Stimulated activated CD4-positive, alpha-beta T cell treated with anti-CD3 and anti-CD28 coated beads, Interleukin-15, amount 100 ng/mL, for 1 hour (primary cell): ENCODE measurements at places on chromosomes 4 and X.

DNA sequence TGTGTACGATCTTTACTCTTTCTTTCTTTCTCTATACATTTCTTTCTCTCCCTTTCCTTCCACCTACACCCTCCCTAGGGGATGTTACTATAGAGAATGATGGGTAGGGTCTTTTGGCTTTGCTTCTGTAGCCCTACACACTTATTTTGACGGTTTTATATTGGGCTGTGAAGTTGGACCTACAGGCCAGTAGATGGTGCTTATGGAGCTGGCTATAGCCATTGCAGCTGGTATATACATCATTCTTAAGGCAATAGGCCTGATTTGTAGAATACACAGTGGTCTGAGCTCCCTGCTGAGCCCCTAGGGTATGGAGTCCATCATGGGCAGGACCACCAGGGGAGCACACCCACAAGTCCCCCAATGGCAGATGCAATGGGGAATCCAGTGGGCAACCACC is 1869.7 kb downstream of the STIM2 start:
- DNase-seq: no peak

- DNase-seq: no peak
Observed at GRCh38 chr4:2390146-2390545, 28.3 kb downstream of the ZFYVE28 start.

- DNase-seq: no peak
Observed at GRCh38 chr4:7697343-7697742, 242.3 kb downstream of the AFAP1 start.

DNA sequence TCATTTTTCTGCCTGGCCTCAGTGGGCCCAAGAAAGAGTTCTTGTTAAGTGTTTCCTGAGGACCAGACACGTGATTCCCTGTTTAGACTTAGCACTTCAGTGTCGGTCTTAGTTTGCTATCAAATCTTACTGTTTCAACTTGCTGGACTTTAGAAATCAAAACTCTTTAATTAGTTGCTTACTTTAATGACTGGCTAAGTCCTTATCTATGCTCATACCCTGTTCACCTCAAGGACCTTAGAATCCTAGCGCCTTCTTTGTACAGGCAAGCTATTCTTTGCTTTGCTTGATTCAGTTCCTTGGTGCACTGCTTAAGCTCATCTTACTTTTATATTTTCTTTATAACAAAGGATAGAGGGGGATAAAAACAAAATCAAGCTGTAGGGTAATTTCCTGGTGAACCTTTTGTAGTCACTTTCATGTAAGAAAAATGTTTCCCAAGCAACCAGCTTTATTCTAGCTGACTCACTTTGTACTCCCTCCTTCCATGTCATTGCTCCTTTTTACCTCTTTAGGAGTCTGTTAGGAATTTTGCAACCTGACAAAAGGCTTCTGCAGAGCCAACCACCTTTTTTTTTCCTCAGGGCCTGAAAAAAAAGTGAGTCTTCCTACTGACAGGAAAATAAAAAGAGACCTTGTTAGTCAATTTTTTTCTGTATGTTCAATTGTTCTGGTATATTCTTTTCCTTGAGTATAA is 14.7 kb downstream of the WDR44 start:
- no peak for DNase-seq

- no peak for DNase-seq
Observed at GRCh38 chrX:49226946-49227345, 6.2 kb downstream of the CACNA1F start.

DNA sequence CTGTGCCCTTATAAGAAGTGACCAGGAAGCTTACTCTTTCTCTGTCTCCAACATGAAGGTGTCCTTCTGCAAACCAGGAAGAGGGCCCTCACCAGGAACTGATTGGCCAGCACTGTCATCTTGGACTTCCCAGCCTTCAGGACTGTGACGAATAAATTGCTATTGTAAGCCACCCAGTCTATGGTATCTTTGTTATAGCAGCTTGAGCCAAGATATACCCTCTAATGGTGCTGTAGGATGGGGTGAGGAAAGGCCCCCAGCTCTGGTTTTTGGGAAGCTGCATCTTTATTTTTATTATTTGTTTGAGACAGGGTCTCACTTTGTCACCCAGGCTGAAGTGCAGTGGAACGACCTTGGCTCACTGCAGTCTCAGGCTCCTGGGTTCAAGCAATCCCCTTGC is 1.2 kb upstream of the MGST2 start:
- DNase-seq: no peak

GRCh38 chrX:84046403-84046984 is 141.5 kb downstream of the RPS6KA6 start:
- no peak for DNase-seq

DNA sequence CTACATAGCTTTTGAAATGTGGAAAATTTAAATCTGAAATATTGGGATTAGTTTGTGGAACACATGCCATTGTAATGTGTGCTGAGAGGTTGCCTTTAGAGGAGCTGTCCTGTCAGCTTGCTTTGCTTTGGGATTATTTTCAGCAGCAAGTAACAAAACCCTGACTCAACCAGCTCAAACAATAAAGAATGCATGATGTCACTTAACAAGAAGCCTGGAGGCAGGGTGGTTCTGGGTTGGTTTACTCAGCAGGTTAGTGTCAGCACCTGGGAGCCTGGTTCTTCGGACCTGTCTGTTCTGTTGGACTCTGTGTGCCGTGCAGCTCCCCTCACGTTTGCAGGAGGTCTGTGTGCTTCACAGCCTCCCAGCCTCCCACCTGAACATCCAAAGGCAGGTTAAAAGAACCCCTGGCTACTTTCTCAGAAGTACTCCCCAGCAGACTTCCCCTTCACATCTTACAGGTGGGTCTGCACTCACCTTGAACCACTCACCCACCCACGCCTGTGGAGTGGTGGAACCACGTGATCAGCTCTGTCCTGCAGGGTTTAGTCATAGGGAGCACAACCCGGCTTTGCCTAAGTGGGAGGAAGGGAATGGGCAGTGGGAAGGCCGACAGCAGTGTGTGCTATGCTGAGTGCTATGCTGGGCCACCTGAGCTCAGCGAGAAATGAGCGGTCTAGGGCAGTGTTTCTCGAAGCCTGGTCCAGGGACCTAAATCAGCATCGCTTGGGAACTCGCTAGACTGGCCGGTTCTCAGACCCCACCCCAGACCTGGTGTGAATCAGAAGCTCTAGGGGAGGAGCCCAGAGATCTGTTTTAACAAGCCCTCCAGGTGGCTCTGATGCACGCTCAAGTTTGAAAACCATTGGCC is 20.4 kb downstream of the TMEM131L start:
- DNase-seq: no peak

DNA sequence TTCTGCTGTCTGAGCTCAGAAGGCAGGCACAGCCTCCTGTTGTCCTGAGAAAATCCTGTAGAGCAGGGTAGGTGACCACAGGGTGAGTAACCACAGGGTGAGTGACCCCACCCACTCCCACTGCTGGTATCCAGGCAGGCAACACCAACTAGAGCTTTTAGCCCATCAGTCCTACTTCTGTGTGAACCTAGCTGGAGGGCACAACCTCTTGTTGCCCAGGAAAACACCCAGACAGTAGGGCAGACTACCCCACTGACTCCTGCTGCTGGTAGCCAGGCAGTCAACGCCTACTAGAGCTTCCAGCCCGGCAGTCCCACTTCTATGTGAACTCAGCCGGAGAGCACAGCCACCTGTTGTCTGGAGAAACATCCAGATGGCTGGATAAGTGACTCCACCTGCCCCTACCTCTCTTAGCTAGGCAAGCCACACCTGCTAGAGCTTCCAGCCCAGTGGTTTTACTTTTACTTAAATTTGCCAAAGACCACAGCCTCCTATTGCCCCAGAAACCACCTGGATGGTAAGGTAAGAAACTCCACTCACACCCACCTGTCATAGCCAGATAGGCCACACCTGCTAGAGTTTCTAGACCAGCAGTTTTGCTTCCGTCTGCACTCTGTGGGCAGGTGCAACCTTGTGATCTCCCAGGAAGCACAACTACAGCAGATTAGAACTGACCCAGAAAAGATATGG is 371.6 kb downstream of the INPP4B start:
- no peak for DNase-seq

DNA sequence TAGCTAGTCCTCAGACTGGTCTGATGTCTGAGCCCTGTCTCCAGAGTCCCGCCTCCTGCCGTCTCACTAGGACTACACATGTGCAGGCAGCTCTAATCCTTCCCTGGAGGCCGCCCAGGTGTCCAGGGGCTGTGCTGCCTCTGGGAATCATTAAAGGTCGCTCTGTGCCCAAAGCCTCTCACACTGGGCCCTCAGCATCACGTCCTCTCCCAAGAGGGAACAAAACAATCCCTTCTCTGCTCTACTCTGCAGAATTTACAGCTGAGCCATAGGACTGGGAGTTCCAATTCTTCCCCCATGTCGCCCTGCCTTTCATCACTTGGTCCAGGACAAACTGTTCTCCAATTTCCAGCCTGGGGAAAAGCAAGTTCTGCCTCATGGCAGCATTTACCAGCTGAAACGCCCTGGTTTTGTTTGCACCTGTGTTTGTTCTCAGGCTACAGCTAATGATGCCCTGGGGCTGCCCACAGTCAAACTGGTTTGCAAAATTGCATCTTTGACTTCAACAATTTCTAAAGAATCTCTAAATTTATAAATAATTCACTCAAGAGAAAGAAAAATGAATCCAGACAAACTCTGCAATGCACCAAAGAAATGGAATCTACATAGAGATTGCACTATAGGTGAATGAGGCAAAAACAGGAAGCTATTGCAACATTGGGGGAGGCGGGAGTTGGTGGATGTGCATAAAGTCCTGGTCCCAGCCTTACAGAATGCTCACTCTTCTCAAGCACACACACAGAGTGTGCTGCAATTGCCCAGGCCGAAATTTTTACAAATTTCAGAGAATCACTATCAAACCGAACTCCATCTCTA is 7.2 kb upstream of the MRFAP1 start:
- DNase-seq: no peak

- no peak for DNase-seq
Observed at GRCh38 chrX:71638409-71638808, 20.1 kb upstream of the CXCR3 start.

DNA sequence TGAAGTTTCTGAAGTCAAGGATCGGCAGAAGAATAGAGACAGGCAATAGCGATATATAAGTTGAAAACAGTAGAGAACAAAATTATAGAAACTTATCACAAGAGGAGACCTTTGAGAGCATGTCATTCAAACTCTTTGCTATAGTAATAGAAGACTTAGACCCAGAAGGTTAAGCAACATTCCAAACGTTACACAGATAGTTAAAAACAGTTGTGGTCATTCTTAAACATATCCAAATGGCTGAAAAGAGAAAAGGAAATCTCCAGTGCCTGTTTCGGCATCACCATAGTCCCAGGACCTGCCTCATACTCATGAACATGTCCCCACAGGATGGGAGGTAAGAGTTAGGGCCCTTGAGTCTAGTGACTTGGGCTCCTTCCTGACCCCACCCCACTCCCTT is 258.1 kb upstream of the NOCT start:
- DNase-seq: no peak

- no peak for DNase-seq
Observed at GRCh38 chrX:154315416-154315815, 19.8 kb downstream of the TKTL1 start.

DNA sequence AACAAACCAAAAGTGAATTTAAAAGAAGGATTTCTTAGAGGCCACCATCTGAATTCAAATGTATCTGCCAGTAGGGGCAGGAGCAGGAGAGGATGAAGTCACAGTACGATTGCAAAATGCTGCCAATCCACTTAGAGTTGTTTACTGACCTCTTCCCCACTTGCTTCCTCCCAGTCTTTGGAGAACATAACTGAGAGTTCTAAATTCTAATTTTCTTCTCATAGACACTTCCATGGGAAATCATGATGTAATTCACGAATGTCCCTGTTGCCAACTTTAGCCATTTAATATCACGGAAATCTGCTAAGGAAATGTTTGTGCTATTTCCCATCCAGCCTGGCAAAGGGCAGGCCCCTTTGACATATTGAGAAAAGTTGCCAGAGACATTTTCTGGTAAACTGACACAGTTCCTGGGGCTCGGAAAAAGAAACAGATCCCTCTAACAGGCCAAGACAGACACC is 33.6 kb upstream of the NOCT start:
- DNase-seq: no peak

DNA sequence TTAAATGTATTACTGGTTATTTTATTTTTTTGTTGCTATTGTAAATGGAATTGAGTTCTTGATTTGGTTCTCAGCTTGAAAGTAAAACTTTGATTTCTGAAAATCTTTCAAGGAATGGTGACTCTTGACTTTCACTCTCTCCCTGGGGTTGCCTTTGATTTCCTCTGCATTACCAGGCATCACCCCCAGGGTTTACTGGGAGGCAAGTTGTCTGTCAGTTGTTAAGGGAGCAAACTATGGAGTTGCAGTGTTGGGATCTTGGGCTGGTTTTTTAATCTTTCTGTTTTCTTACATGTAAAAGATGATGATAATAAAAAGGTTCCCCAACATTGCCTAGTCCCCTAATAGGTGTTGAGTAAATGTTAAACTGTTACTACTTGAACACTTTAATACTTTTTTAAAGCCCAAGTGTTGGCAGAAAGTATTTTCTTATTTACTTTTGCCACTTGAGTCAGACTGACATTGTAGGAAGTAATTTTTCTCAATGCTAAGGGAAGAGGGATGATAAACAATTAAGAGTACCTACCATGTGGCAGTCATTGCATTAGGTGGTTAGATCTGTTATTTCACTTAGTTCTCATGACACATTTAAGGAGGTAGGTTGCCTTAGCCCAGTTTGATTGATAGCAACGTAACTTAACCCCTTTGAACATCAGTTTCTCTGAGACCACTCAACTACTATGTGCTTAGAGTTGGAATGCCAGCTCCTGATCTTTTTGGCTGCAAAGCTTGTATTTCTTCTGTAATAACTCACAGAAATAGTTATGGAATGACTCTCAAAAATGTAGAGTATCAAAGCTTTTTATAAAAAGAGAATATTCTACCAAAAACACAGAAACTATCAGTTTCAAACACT is 67.1 kb downstream of the DCLK2 start:
- DNase-seq: no peak

DNA sequence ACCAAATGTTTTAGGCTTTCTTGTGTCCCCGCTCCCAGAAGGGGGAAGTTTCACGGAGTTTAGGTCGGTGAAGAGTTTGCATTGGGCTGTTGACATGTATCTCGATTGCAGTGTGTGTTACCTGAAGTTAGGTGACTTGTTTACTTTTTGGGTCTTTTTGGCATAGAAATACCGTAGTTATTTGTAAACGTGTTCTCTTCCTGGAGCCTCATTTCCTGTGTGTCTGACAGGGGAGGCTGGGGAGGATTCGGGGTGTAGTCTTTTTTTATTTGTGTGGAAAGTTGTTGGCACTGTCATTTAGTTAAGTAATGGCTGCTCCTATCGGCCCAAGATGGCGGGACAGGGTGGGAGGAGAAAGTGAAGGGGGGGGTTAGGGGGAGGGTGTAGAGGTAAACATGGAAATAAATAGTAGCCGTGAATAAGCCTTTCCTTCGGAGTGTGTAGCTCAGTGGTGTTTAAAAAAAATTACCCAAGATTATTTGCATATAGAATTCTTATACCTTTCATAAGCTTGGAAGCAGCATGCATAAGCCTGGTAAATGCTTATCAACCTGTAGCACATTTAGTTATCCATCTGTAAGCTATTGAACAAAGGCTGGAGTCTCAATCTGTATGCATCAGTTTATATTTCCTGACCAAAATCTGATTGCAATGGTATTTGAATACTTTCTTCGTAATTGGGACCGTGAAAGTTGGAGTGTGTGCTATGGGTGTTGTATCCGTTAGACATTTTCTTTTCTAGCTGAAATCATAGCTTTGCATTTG is 1.6 kb downstream of the KDM6A start:
- DNase-seq: peak; percentile 2
